ENCODE measurements at places on chromosomes 7 and 10. TPM values are rescaled to one million over a fixed set of nuclear protein-coding genes. Genes with fewer than 3 reads are reported as not detected.

- no peak for DNase-seq
Measured at GRCh38 chr10:86291616-86292340, 74.8 kb downstream of the GRID1 start.

DNA sequence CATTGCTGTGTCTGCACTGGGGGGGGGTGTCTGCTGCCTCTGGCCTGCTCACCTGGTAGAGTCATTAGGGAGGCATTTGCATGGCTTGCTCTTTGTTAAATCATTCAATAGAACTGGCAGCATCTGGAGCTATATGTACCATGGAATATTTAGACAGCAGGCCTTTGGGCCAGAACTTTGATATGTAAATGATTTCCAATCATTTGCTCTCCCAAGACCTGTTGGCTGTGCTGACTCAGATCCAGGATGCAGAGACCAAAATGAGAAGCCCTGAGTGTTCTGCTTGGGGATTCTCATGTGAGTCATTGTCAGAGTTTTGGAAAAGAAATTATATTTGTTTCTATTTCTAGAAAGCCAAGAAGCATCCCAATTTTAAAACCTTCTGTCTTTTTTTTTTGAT is 257.6 kb upstream of the IGFBP3 start:
- DNase-seq, result no peak

DNA sequence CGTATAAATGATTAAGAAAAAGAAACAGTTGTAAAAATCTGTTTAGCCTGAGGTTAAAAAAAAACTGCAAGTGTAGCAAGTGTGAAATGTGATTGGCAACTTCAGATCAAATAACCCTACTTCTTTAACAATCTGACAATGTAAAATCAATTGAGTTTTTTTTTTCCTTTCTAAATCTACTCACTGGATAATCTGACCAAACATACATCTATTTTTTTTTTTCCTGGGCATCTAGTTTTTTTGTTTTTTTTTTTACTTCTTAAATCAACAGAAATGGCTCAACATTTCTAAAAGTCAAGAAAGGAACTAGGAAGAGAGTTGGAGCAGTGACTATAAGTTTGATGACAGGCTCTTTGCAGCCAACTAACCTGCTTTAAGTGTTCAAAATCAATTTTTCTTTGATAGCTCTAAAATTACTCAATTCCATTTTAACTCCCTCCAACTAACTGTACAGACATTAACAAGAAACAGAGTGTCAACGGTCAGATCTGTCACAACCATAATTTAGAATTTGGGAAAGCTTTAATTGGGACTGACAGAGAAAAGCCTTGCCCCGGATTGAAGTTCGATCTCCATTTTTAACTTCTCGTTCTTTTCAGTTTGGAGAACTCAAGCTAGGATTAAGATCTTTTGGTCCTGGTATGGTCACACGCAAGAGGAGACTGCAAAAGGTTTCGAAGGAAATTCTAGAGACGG is 1.2 kb downstream of the ARL3 start:
- no peak for DNase-seq

DNA sequence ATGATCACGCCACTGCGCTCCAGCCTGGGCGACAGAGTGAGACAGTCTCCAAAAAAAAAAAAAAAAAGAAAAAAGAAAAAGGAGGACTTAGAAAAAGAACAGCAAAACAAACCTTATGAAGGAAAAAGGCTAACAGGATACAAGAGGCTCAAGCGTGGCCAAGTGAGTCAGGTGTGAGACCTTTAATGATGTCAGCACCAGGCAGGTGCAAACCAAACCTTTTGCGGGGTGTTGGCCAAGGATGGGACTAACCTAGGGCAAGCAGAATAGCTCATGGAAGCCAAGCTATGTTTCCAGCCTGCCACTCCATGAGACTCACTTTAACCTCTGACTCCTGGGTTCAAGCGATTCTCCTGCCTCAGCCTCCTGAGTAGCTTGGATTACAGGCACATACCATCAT is 11.3 kb upstream of the GNA12 start:
- DNase-seq, result no peak

GRCh38 chr7:82152858-82153257 is 290.7 kb downstream of the CACNA2D1 start:
- no peak for DNase-seq

DNA sequence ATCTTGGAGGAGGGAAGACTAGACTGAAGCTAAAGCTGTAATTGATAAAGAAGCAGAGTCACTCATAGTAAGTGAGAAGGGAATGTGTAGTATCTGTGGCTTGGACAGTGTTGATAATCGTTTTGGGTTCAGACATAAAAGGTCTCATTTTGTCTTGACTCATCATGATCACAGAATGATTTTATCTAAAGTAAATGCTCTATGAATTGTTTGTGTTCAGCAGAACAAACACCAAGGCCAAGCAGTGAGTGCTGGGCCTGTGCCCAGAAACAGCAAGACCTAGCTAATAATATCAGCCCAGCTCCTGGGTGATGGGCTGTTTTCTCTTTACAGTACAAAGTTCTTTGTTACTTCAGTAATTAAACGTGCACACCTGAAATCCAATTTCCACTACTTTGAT is 26.7 kb upstream of the CD36 start:
- no peak for DNase-seq

DNA sequence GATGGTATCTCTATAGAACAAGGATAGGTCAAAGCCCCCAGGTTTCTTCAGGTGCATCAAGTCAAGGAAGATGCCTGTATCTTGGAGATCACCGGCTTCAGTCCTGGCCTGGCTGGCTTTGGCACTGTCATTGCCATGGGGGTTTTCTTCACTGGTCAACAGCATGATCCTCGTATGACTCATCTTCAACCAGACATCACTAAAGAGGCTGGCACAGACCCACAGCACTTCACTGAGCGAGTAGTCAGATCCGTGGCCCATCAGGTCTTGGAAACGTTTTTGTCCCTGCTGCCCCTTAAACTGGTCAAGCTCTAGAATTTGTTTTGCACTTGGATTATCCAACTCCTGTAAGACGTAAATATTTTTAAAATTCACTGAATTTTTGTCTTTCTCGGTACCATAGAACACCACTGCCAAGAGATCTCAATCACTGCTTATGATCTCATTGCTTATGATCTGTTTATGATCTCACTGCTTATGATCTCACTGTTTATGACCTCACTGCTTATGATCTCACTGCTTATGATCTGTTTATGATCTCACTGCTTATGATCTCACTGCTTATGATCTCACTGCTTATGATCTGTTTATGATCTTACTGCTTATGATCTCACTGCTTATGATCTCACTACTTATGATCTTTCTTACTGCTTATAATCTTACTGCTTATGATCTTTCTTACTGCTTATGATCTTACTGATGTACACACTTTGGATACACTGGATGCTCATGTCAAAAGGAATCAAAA is 135.2 kb downstream of the CYP26A1 start:
- no peak for DNase-seq

DNA sequence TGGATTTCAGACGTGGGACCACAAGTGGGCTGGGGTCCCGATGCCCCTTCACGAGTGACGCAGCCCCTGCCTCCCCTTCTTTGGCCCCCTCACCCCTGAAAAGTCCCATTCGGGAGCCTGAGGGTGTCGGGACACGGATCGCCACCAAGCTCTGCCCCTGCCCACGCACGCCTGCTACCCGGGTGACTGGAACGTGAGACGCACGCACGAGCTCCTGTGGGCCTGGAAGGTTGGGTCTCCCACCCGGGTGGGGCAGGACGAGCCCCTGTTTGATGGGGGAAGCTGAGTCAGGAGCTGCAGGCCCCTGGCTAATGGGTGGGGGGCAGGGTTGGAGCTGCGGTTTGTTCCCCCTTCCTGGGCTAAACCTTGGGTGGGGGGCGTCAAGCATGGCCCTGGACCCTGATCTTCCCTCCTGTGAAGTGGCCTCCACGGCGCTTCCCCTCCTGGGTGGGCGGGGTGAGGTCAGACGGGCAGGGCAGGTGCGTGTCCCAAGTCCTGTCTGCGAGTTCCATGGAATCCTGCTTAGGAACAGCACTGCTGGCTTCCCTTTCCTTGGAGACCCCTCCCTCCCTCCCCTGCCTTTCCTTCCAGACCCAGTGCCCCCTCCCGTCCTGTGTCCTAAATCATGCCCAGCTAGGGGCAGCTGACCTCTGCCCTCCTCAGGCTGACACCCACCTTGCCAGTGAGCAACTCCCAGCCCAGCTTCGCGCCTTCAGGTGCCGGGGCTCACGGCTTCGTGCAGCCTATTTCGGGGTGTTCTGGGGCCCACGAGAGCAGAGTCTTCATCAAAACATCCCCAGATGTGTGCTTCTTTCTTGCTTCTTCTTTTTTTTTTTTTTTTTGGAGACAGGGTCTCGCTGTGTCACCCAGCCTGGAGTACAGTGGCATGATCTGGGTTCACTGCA is 5.3 kb upstream of the TMEM184A start:
- DNase-seq, result no peak

DNA sequence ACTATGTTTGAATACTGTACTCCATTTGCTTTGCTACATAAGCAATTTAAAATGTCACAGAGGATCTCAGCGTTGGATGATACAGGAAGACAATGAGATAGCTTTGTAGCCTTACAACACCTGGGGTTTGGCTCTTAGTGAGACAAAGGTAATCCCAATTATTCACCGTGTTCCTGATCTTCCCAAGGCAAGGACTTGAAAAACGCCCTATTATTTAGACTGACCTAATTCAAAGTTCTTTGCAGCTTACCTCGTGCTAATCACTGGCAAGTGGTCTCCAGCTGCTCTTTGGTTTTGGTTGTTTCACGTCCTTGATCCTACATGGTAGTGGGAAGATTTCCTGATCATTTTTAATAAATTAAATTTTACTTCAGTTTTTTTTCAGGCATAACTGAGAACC is 23.0 kb upstream of the C7orf33 start:
- DNase-seq, result no peak

DNA sequence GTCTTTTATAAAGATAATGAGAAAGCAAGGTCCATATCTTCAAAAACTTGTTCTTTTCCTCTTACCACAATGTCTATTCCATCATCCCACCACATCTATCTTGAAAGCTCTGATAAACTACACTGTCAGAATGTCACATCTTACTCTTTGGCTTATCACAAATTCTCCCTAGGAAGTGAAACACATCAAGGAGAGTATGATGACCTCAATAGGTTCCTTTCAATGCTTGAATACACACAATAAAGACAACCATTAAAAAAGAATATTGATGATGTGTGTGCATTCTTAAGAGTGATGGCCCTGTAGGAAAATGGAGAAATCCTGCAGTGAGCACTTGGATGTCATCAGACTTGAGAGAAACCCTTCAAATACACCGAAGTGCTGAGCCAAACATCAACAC is 918.1 kb upstream of the SORCS1 start:
- DNase-seq, result no peak

DNA sequence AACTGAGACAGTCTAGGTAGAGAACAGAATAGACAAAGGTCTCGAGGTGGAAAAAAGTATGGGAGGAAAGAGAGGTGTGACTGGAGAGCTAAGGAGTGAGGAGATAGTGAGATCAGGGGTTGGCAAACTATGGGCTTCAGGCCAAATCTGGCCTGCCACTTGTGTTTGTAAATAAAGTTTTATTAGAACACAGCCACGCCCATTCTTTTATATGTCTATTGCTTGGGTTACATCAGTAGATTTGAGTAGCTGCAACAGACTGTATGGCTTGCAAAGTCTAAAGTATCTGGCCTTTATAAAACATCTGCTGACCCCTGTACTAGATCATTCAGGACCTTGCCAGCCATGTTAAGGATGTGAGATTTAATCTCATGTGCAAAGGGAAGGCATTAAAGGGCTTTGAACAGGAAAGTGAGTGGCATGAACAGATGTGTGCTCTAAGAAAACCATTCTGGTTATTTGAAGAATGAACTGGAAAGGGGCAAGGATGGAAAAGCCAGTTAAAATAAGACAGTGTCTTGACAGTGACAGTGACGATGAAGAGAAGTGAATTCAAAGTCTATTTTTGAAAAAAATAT is 240.3 kb downstream of the RNLS start:
- DNase-seq, result no peak

- no peak for DNase-seq
Measured at GRCh38 chr7:129435414-129435829, 1.2 kb downstream of the STRIP2 start.

DNA sequence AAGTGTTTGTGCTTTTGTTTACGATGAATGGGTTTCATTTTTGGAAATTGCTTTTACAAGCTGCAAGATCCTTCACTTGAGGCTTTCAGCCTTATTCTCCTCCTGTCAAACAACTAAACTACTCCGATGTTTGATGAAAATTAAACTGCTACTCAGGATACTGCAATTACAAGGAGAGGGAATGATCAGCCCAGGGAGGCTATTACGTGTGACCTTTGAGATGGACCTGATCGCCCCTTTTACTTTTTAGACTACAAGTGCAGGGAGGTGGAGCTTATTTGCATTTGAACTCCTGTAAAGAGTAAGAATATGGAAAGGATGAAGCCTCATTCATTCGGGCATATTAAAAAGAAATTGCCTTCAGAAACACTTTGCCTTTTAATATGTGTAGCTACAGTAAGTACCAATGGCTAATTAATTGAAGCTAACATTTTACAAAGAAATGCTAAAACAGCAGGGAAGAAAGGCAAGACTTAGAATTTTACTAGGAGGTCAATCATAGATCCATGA is 219.1 kb downstream of the PHTF2 start:
- DNase-seq, result no peak

GRCh38 chr7:96069401-96069800 is 252.5 kb downstream of the SLC25A13 start:
- no peak for DNase-seq

GRCh38 chr7:89914711-89915110 is 239.6 kb upstream of the STEAP1 start:
- no peak for DNase-seq

DNA sequence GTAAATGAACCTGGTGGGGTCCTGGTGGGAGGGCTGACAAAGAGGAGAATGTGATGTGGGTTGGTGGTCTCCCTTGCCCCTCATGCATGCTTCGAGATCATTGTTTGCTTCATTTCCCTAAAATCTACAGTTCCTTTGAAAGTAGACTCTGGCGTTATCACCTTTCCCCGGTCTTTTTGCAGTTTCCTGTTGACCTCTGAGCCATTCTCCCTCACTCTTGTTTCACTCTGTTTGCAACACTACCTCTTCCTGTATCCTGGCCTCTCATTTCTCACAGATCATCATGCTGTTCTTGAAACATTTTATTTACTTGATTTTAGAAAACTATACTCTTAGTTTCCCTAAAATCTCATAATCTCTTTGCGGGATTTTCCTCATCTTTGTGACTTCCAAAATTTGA is 179.8 kb downstream of the WNT2 start:
- no peak for DNase-seq

GRCh38 chr10:74518061-74518460 is 308.3 kb upstream of the KAT6B start:
- DNase-seq, result no peak

GRCh38 chr10:78460204-78460603 is 426.5 kb downstream of the RPS24 start:
- DNase-seq, result no peak

- no peak for DNase-seq
Measured at GRCh38 chr10:130439766-130440165, 303.6 kb downstream of the GLRX3 start.

The ERVW-1 gene
- not detected for total RNA-seq

The GIMAP4 gene
- total RNA-seq, result 90.1 TPM

The NFE2L3 gene
- 10.9 TPM for total RNA-seq

The PRSS37 gene
- not detected for total RNA-seq

The VAX1 gene
- total RNA-seq, result not detected

The SDK1 gene
- 0.47 TPM for total RNA-seq

The SLIT1 gene
- total RNA-seq, result 0.32 TPM

The TACC2 gene
- total RNA-seq, result not detected

The ERV3-1 gene
- total RNA-seq, result 16.7 TPM

The PAPOLB gene
- not detected for total RNA-seq

The AKR1C4 gene
- not detected for total RNA-seq

The RBP3 gene
- total RNA-seq, result not detected

The AZGP1 gene
- total RNA-seq, result not detected

The BAG3 gene
- total RNA-seq, result 38.2 TPM

The PDK4 gene
- not detected for total RNA-seq

The CPA4 gene
- total RNA-seq, result not detected

Data from CD4-positive, CD25-positive, alpha-beta regulatory T cell (primary cell).